Naive thymus-derived CD4-positive, alpha-beta T cell (primary cell): ENCODE measurements at places on chromosomes 2 and 18. TPM values are rescaled to one million over a fixed set of nuclear protein-coding genes. Genes with fewer than 3 reads are reported as not detected.
A peak's percentile ranks its signal among the peaks of the same experiment; 100 is the strongest.

DNA sequence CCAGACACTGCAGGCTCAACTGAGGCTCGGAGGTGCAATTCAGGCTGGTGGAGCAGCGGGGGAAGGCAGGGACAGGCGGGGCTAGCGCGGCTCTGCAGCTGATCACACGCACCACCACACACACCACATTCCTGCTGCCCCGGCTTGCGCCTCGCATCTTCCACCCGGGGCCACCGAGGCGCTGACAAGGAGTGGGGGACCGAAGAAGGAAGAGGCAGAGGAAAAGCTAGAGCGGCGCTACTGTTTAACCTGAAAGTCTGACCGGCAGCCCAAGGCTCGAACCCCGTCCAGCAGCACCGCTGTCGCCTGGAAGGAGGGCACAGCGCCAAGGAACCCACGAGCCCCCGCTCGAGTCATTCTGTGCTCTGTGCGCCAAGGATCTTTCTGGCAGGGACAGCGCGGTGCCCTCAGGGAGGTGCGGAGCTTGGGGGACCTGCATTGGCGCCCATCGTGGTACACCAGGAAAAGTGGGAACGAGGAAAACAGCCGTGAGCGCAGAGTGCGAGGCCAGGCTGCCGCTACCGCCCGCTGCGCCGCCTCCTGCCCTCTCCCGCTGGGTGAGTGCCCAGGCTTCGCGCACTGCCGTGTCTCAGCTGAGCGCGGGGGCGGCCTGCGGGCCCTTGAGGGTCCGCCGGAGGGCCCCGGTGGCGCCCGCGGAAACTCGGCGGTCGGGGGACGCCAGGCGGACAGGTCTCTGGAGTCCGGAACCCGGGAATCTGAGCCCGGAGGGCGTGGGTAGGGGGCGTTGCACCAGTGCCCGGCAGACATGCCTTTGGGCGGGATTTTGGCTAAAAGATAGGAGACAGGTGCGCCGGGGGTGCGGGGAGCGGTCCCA, 860 bp upstream of the KCNJ3 start:
- DNase-seq, result no peak

GRCh38 chr2:73894475-73894850, 1.7 kb downstream of the ACTG2 start:
- DNase-seq, result no peak

DNA sequence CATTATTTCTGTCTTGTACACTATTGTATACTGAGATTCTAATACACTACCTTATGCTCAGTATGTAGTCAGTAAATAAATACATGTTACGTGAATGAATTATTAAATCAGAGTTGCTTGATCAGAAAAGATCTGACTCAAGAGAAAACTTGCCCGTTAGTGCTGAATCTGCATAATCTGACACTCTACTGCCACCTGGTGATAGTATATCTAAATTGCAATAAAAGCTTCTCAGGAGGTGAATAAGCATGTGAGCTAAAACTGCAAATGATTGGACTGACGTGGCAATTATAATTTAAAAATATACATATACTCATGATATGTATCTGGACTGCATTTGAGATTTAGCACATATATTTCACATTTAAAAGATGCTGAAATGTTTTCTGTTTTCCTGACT, 70.4 kb downstream of the KIAA1328 start:
- DNase-seq, result no peak

GRCh38 chr2:173184031-173185004, 108.7 kb downstream of the MAP3K20 start:
- no peak for DNase-seq

DNA sequence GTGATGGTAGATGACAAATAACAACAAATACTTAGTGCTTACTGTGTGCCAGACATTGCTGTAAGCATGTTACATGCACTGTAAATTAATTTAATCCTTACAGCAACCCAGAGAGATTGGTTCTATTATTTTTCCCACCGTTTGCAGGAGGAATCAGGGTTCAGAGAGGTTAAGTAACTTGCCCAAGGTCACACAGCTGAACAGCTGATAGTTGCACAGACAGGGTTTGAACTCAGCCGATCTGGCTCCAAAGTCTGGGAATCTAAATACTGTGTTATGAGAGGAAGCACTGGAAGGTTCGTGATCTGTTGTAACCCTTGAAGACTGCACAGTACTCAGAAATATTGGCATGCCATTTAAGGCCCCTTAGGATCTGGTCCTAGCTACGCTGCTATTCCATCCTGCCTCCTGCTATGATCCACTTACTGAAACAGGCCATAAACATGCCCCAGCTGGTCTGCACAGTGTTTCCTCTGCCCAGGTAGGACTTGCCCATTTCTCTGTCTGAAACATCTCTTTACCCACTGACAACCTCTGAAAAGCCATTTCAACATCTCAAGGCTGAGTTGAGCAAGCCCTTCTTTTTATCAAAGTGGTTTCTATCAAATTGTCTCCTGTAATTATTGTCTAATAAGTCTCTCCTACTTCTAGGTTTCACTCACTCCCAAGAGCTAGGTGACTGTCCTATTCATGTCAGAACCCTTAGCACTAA, 40.4 kb upstream of the MRPL33 start:
- DNase-seq, result no peak

- no peak for DNase-seq
Observed at GRCh38 chr2:111918383-111918806, 20.0 kb downstream of the MERTK start.

GRCh38 chr2:68931799-68932198, 20.9 kb downstream of the GKN2 start:
- no peak for DNase-seq

- DNase-seq, result no peak
Observed at GRCh38 chr2:12441750-12442475, 274.8 kb upstream of the TRIB2 start.

GRCh38 chr2:9228088-9228751, 21.6 kb downstream of the ASAP2 start:
- DNase-seq, result no peak

GRCh38 chr2:73225513-73226360, 7.3 kb downstream of the PRADC1 start:
- DNase-seq, result no peak

GRCh38 chr2:15912203-15912602, 28.1 kb upstream of the MYCN start:
- no peak for DNase-seq

GRCh38 chr2:37376421-37377186, 32.2 kb downstream of the QPCT start:
- peak; percentile 60 for DNase-seq

- no peak for DNase-seq
Observed at GRCh38 chr2:173808718-173809117, 156.5 kb downstream of the SP3 start.

DNA sequence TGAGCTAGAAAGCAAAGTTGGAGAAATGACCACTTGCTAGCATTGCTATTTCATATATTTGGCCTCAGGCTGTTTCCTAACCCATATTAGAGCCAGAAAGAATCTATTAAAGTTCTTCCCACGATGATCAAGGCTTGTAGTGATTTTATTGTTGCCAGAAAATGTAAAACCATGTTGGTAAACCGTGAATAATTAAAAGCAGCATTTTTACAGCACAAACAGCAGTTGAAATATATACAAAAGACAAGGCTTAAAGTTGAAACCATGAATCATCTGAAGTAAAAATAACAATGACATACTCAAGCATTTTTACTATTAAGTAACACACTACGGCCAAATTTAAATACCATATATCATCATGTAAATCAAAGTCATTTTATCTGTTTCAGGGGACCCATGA, 27.7 kb upstream of the DSC3 start:
- DNase-seq, result no peak

GRCh38 chr2:147420517-147420916, 424.3 kb upstream of the ACVR2A start:
- DNase-seq, result no peak

GRCh38 chr2:9263428-9263827, 56.8 kb downstream of the ASAP2 start:
- DNase-seq, result no peak

DNA sequence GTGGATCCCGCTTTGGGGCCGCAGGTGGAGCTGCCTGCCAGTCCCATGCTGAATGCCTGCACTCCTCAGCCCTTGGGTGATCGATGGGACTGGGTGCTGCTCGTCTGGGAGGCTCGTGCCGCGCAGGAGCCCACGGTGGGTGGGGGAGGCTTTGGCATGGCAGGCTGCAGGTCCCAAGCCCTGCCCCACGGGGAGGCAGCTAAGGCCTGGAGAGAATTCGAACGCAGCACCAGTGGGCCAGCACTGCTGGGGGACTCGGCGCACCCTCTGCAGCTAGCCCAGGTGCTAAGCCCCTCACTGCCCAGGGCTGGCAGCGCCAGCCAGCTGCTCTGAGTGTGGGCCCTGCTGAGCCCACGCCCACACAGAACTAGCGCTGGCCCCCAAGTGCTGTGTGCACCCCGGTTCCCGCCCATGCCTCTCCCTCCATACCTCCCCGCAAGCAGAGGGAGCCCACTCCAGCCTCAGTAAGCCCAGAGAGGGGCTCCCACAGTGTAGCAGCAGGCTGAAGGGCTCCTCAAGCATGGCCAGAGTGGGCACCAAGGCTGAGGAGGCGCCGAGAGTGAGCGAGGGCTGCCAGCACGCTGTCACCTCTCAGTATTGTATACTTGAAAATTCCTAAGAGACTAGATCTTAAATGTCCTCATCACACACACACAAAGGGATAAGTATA, 1654.2 kb upstream of the SLC39A10 start:
- no peak for DNase-seq

DNA sequence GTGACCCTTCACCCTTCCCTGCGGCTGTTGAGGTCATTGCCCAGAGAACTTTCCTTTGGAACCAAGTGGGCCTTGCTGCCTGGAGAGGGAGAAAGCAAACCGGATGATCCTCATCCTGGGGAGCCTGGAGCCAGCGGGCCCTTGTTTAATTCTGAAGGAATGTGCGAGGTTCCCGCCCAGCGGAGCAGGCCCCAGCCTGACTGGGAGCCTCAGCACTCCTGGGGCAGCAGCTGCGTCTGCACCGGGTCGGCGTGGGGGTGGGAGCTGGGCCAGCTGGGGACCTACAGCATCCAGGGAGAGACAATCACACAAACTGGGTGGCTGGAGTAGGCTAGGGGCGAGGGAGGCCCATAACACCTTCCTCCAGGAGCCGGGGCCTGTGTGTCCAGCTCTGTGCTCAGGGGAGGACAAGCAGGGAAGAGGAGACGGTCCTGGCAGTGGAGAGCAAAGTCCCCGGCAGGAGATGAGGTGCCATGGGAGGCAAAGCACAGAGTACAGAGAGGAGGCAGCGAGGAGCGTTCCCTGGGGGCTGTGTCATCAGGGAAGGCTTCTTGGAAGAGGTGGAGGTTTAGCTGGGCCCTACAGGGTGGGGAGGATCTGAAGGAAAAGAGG, 61.9 kb upstream of the HAAO start:
- DNase-seq, result no peak

- no peak for DNase-seq
Observed at GRCh38 chr2:152387041-152387440, 52.1 kb downstream of the FMNL2 start.

DNA sequence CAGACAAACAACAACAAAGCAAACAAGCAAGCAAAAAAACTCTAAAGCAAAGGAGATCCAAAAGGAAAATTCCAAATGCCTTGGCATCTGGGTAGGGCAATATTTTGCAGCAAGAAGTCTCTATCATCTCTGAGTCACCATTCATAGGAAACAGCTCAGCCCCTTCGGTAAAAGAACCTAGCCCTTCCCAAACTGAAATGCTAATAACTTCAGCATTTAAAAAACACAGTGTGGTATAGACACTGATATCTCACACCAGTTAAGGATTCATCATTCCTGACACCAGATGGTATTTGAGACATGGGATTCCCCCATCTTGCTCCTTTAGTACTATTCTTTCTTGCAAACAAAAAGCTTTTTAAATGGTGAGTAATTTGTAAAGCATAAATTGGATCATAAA, 491.8 kb downstream of the TXNL1 start:
- no peak for DNase-seq

DNA sequence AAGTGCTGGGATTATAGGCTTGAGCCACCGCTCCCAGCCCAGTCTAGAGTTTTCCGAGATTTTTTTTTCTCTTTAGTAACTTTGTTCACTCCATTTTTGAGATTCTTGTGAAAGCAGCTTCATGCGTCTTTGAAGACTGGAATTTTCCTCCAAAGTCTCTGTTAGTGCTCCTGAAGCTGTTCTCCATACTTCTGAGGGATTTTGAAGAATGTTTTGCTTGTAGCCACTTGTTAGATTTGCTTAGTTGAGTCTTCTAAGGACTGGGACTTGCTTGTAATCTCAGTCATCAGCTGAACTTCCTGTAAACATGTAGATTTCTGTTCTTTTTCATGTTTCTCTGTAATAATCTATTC, 234.3 kb downstream of the MYCN start:
- DNase-seq, result no peak

DNA sequence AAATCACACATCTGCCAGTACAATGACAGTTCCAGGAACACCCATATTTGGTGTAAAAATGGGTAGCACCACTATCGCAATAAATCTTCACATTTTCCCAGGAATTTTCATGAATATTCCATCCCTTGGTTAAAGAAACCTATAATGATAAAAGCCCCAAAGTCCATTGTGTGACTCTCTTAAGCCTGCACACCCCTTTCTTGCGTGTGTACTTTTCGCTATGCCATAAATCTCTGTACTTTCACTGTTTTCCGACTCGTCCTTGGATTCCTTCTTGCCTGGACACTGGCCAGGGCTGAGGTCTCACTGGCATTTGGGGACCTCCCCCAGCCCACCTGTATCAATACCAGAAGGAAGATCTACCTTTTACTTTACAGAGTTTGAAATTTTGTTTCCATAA, 172.3 kb downstream of the RNF152 start:
- no peak for DNase-seq

GRCh38 chr2:99819766-99820165, 322.6 kb downstream of the AFF3 start:
- DNase-seq, result no peak

DNA sequence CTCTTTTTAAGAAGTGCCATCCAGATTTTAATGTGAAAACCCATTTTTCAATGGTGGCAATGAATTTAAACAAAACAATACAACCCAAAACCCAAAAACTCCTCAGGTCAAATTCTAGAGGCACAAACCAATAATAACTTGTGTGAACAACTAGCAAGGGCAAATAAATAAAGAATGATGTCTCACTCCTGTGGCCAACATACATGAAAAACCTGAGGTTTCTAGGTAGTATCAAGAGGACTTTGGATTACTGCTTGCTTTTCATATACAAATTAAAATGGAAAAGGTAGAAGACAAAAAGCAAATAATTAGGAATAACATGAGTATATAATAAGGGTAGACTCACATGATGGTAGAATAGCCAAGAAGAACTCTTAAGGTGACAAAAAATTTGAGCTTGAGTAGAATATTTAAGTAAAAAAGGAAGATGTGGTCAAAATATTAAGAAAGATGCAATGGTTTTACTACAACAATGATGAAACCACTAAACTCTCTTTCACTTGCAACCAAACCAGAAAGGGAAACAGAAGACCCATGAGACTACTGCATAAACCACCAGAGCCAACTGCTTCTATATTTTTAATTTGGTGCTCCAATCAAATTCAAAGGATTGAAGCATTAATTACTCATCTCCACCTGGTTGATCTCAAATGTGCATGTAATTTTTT, 53.5 kb downstream of the DARS1 start:
- DNase-seq, result no peak

ERMN gene
- 0.38 TPM for polyA plus RNA-seq

CDK15 gene
- not detected for polyA plus RNA-seq

C2orf49 gene
- polyA plus RNA-seq, result 11.1 TPM

SMAD7 gene
- polyA plus RNA-seq, result 6.5 TPM

RAB1A gene
- 53.6 TPM for polyA plus RNA-seq

PPM1B gene
- 74.7 TPM for polyA plus RNA-seq

SNTG2 gene
- not detected for polyA plus RNA-seq

SPP2 gene
- polyA plus RNA-seq, result not detected

PGAP1 gene
- polyA plus RNA-seq, result 1.6 TPM

BOLL gene
- polyA plus RNA-seq, result 0.08 TPM

RFTN2 gene
- polyA plus RNA-seq, result 0.12 TPM

GPR39 gene
- not detected for polyA plus RNA-seq

UPP2 gene
- not detected for polyA plus RNA-seq

DPP10 gene
- not detected for polyA plus RNA-seq

ANKRD62 gene
- polyA plus RNA-seq, result not detected

STK16 gene
- polyA plus RNA-seq, result 18.8 TPM

FKBP7 gene
- polyA plus RNA-seq, result 4.6 TPM
